Stimulated activated CD8-positive, alpha-beta memory T cell treated with anti-CD3 and anti-CD28 coated beads, Interleukin-4, amount 100 ng/mL, for 48 hours (primary cell): ENCODE measurements at places on chromosomes 13 and 19.

GRCh38 chr13:27023385-27024073 lies 148.1 kb downstream of the USP12 start:
- DNase-seq: no peak

GRCh38 chr19:29886586-29886985 lies 55.5 kb upstream of the URI1 start:
- DNase-seq: no peak

- DNase-seq: peak; percentile 83
Observed at GRCh38 chr19:49890349-49891311, 6.1 kb downstream of the IL4I1 start.

DNA sequence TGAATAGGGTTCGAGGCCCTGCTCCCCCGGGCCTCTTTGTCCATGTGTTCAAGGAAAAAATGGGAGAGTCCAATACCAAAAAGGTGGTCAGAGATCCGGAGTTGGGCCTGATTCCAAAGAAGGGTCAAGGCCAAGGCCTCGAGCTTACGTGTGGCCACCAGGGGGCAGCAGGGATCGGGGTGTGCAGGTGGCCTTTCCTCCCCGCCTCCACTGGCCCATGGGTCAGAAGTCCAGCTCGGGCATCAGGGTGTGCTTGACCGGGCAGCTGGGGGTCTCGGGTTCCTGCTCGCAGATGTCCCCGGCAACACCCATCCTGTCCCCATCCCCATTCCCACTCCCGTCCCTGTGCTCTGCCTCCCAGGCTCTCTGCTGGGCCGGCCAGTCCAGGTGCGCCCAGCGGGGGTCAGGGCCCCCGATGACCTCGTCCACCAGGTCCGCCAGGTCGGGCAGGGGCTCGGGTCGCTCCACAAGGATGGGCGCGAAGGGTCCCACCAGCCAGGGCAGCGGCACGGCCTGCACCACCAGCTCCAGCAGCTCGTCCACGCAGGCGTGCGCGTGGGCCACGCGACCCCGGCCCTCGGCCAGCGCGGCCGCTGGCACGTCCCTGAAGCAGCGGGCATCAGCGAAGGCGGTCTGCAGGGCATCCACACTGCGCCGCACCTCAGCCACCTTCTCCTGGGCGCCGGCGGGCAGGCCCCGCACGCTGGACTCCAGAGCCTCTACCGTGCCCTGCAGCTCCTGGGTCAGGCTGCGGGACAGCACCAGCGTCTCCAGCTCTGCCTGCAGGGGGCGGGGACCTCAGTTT lies 5.2 kb upstream of the PLIN4 start:
- DNase-seq: peak; percentile 66

DNA sequence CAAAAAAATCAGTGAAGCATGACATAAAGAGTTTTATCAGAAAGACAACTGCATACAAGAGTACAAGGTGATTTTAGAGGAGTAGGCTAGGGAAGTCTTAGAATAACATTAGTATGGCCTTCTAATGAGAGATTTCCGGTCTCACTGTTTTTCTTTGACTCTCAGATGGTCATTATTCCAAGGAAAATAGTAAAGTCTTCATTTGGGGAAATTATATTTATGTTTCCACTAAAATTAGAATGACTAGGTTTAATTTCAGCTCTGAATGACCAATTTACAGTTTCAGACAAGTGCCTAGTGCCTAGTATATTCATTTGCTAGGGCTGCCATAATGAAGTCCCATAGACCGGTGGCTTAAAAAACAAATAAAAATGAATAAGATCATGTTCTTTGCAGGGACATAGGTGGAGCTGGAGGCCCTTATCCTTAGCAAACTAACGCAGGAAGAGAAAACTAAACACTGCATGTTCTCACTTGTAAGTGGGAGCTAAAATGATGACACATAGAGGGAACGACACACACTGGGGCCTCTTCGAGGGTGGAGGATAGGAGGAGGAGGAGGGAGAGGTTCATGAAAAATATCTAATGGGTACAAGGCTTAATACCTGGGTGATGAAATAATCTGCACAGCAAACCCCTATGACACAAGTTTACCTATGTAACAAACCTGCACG lies 303.1 kb downstream of the PCDH9 start:
- DNase-seq: no peak
